ENCODE measurements at places on chromosomes 2 and 18. TPM values are rescaled to one million over a fixed set of nuclear protein-coding genes. Genes with fewer than 3 reads are reported as not detected.
A peak's percentile ranks its signal among the peaks of the same experiment; 100 is the strongest.

DNA sequence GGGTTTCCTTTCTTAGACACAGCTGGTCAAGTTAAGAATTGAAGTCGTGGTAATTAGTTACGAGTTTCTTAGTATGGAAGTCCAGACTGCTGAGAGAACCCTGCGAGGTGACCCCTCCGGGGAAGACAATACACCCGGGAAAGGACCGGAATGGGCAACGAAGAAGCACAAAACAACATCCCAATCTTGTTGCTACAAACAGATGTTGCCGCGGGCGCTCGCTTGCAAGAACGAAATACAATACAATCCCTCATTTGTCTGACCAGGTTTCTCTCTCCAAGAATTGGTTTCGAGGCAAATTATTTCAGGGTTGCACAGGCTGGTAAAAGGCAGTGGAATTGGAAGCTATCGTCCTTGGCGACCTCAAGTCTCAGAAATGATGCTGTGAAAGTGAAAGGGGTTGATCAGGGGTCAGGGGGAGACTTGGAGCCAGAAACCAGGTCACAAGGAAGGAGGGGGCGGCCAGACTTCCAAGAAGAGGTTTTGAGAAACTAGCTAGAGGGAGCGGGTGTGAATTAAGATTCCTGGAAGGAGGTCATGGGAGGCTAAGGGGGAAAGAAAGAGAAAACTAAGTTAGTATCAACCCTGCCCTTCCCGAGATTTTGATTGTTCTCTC, 401.9 kb downstream of the HRH4 start:
- DNase-seq, result no peak

GRCh38 chr2:15048000-15048399, 415.5 kb downstream of the LRATD1 start:
- no peak for DNase-seq

- no peak for DNase-seq
Measured at GRCh38 chr18:46019936-46020335, 52.1 kb downstream of the PSTPIP2 start.

- DNase-seq, result no peak
Measured at GRCh38 chr2:43467891-43468290, 127.9 kb downstream of the THADA start.

GRCh38 chr2:184677171-184677570, 78.8 kb downstream of the ZNF804A start:
- DNase-seq, result no peak

DNA sequence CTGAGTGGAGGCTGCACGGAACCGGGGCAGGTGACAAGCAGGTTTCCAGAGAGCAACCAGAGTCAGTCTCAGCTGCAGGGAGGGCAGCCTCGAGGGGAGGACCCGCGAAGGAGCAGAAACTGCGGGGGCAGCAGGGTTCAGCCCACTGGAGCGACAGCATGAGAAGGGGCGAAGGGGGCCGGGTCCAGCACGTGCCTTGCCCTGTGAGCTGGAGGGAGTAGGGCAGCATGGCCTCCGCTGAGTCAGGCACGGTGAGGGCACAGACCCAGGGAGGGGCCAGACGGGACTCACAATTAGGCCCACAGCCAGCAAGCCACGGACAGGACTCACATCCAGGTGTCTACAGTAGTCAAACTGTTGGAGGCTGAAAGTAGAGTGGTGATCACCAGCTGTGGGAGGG, 22.7 kb upstream of the ATP9B start:
- DNase-seq, result no peak

DNA sequence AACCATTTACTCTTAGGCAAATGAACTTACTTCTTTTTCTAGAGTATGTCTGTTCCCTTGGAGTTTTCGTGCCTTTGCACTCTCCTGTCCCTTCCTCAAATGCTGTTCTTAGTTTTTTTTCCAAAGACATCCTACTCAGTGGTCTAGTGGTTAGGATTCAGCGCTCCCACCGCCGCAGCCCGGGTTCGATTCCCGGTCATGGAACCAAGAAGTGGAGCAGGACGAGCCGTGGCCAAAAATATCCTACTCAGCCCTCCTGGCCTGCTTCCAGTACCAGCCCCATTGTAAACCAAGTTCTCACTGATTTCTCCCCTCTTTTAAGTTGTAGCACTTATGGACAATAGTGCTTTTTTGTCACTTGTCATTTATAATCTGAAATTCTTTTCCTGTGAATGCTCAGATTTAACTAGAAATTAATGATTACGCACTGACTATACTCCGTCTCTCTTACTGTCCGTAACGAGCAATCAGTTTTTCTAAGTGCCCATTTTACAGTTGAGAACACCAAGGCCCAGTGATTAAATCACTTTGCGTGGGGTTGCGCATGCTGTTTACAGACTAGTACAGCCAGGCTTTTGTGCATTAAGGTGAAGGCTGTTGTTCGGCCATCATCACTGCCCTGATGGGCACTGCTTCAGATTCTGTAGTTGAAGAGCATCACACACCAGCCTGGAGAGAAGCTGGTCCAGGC, 17.9 kb downstream of the GREB1 start:
- DNase-seq, result no peak

DNA sequence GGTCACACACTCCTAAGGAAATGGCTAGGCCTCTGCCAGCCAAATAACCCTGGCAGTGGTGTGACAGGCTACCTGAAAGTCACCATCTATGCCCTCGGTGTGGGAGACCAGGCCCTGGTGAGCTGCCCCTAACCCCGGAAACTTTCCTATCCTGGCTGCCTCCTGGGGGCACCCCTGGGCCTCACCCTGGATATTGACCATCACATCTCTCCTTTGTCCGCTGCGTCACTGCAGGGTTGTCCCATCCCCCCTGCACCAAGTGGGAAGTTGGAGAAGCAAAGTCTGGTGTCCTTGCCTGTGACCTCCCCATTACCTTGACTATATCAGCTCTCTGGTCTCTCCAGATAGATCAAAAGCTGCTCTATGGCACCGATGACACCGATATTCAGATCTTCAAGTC, 18.8 kb downstream of the FER1L5 start:
- DNase-seq, result no peak

- no peak for DNase-seq
Measured at GRCh38 chr2:74532222-74532621, 2.5 kb downstream of the HTRA2 start.

DNA sequence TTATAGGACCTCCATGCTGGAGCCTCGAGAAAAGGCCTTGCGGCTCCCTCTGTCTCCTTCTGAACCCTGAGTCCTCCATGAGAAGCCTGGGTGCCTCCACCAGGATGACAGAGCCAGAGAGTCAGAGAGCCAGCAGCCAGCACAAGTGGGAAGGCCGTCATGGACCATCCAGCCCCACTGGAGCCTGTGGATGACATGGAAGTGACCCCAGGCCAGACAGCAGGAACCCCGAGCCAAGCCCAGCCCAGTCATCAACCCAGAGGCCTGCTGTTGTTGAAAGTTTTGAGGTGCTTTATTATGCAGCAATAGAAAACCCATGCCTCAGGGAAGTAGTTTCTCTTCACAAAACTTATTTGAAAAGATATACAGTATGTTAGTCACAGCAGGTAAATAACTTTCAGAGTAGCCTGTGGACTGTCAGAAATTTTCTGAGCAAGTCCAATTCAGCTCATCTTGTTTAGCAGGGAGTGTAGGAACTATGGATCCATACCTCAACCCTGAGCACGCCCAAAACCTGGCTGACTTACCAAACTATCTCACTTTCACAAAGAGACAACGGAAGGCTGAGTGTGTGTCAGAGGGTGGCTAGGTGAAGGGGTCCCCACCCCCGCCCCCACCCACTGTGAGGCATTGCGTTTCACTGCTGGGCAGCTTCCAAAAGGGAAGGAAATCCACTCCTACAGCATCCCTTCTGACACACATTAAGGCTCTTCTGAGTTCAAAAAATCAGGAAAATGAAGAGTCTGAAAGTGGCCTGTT, 79.9 kb upstream of the NDUFV2 start:
- DNase-seq, result no peak

GRCh38 chr2:240394549-240394948, 40.9 kb upstream of the GPC1 start:
- DNase-seq, result no peak

- DNase-seq, result peak; percentile 23
Measured at GRCh38 chr2:97011977-97012569, 25.7 kb upstream of the FAM178B start.

DNA sequence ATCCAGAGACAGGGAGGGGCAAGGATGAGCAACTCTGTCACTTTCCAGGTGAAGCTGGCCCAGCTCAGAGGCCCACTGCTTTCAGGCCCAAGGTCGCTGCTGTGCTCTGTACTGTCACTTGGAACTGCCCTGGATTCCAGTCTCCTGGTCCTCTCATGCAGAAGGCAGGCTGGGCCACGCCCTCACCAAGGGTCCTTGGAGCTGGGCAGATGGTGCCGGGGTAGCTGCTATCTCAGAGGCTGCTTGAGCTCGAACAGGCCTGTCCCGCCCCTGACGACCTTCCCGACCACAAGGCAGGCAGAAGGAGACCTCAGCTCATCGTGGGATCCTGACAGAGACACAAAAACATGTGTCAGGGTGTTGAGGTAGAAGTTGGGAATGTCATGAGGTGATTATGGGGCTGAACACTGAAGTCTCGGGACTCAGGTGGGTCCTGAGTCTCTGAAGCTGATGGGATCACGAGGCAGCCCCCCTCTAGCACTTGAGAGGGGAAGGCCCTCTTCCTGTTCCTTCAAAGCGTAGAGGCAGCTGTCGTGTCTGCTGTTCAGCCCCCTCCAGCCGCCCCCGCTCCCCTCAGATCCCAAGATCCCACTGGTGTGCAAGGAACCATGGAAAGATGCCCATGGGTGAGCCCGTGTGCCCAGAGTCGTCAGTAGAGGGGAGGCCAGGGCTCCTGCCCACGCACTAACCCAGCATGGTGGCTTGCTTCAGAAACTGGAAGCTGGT, 78.3 kb downstream of the POLR1A start:
- no peak for DNase-seq

DNA sequence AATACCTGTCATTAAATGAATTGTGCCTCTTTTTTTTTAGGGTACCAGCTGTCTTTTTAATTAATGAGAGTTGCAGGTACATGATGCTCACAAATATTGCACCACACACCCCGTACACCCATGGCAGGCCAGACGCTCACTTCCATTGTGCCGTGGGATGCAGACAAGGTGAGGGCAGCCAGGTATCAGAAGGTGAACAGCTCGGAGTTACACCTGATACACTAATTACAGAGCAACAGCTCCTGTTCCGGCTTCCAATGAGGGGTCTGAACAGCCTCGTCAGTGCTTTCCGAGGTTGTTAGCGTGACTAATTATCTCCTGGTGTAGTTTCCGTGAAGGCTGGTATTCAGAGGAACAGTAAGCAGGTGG, 442.8 kb downstream of the ZNF516 start:
- no peak for DNase-seq

- DNase-seq, result peak; percentile 42
Measured at GRCh38 chr2:236545814-236546480, 23.7 kb upstream of the ACKR3 start.

DNA sequence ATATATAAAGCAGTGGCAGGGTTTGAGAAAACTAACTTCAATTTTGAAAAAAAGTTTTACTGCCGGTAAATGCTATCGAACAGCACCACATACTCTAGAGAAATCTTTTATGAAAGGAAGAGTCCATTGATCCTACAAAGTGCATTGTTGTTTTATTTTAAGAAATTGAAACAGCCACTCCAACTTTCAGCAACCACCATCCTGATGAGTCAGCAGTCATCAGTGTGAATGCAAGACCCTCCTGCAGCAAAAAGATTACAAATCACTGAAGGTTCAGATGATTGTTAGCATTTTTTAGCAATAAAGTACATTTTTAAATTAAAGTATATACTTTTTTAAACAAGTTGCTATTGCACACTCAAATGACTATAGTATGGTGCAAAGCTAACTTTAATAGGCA, 1017.7 kb upstream of the CRIM1 start:
- no peak for DNase-seq

GRCh38 chr2:239952665-239953417, 72.3 kb downstream of the NDUFA10 start:
- DNase-seq, result no peak

GRCh38 chr2:234788381-234788780, 163.4 kb upstream of the SH3BP4 start:
- DNase-seq, result no peak

DNA sequence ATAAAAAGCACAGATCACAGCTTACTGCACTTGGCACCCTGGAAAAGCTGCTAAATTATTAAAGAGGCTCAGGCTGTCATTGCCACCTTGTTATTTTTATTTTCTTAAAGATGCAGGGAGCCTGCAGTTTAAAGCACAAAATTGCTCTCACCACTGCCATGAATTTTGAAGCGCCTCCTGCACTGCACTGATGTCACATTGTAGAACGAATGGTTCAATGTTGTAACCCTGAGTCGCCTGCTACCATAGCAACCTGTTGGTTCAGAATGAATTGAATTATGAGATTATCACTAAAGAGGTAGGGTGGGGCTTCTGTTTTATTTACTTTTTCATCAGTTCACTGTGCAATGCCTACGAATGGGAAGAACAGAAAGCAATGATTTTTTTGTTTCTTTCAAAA, 16.5 kb downstream of the SCG2 start:
- no peak for DNase-seq

DNA sequence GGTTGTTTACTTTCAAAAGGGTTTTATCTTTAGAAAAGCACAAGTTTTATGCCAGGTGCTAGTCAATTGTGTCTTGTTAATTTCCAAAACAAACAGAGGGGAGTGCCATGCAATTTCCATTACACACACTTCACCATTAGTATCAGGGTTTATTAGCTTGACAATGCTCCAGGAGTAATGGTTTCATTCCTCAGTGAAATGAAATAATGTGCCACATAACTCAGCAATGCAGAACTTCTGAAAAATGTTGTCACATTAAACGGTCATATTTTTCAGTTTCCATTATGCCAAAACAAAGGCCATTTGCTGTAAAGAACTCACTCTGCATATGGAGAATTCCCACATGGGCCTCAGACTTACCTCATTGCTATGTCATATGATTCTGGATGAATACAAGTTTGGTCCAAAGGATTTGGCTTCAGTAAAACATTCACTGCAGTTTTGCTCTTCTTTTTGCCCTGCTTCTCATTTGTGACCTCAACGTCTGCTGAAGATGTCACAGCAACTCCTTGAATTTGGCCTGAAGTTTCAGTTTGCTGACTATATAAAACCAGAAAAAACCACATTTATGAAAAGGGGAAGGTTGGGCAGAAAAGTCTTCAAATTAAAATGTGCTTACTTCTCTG, 198.2 kb downstream of the SRBD1 start:
- DNase-seq, result no peak

GRCh38 chr2:235116885-235117492, 165.2 kb downstream of the SH3BP4 start:
- DNase-seq, result no peak

GRCh38 chr2:30862054-30862651, 54.9 kb upstream of the CAPN13 start:
- peak; percentile 42 for DNase-seq

RAB6D gene
- total RNA-seq, result not detected

NAT8 gene
- not detected for total RNA-seq

MSTN gene
- total RNA-seq, result not detected

UNC80 gene
- total RNA-seq, result not detected

IL36A gene
- total RNA-seq, result not detected

GRHL1 gene
- 2.0 TPM for total RNA-seq

Data from activated CD4-positive, alpha-beta memory T cell treated with anti-CD3 and anti-CD28 coated beads, Interleukin-2, amount 10 ng/mL, durations not matched to agents 7 days and 5 days (primary cell).